ENCODE measurements at places on chromosomes 16 and 17. TPM values are rescaled to one million over a fixed set of nuclear protein-coding genes. Genes with fewer than 3 reads are reported as not detected.

The TNP2 gene
- total RNA-seq, result not detected

The MAP2K6 gene
- total RNA-seq, result 28.0 TPM

The AATK gene
- 272 TPM for total RNA-seq

The KRT36 gene
- total RNA-seq, result not detected

The TMEM238L gene
- not detected for total RNA-seq

The SMIM36 gene
- total RNA-seq, result not detected

The TBX21 gene
- 3.3 TPM for total RNA-seq

The MC1R gene
- total RNA-seq, result 3.3 TPM

The FBXO39 gene
- not detected for total RNA-seq

The TELO2 gene
- 84.6 TPM for total RNA-seq

The TOP2A gene
- total RNA-seq, result 3.9 TPM

The SGSM2 gene
- 89.2 TPM for total RNA-seq

The MYH3 gene
- total RNA-seq, result 0.59 TPM

The GRB7 gene
- 0.39 TPM for total RNA-seq

The PRR35 gene
- not detected for total RNA-seq
